T-helper 9 cell (primary cell): ENCODE measurements at places on chromosomes 6 and 20.

GRCh38 chr6:64486578-64487351, 851.2 kb downstream of the PHF3 start:
- no peak for DNase-seq

DNA sequence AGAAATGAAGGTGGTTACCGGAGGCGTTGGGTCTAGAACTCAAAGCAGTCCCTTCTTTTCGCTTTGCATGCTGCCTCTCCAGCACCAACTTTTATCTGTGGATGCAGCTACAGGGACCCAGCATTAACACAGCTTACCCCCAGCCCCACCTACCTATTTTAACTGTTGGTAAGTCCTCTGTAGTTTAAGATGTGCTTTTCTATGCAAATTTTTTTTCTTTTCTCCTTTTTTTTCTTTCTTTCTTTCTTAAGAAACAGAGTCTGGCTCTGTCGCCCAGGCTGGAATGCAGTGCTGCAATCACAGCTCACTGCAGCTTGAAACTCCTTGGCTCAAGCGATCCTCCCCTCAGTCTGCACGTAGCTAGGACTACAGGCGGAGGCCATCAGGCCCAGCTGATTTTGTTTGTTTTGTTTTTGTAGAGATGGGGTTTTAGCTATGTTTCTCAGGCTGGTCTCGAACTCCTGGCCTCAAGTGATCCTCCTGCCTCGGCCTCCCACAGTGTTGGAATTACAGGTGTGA, 6.5 kb upstream of the USP45 start:
- DNase-seq: no peak

GRCh38 chr20:44963325-44964215, 2.7 kb upstream of the STK4 start:
- no peak for DNase-seq

- DNase-seq: no peak
These were observed 46.7 kb downstream of the TIAM2 start for GRCh38 chr6:155041741-155042279.

DNA sequence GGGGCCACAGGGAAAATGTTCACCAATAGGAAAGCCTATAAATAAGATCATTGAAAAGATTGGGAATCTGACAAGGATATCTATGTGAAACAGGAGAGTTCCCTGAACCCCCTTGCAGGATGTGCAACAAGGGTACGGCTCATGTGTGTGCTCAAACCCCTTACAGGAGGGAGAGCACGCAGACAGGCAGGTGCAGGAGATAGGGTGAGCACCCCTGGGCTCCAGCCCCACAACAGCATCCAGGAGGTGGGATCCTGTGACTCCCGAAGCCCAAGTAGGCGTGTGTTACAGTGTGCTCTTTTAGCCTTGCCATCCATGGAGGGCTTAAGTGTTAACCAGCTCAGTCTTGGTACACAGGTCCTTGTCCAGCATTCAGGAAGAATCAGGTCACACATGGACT, 204.2 kb downstream of the BMP7 start:
- no peak for DNase-seq
